ENCODE measurements at places on chromosomes 1 and 21.

GRCh38 chr1:2580691-2581090, 5.9 kb upstream of the PRXL2B start:
- DNase-seq, result no peak

GRCh38 chr21:46248422-46248782, 19.8 kb upstream of the LSS start:
- no peak for DNase-seq

GRCh38 chr1:225870911-225871310, 11.3 kb downstream of the TMEM63A start:
- no peak for DNase-seq

- no peak for DNase-seq
These were observed 54.4 kb upstream of the SYT6 start for GRCh38 chr1:114208106-114208505.

DNA sequence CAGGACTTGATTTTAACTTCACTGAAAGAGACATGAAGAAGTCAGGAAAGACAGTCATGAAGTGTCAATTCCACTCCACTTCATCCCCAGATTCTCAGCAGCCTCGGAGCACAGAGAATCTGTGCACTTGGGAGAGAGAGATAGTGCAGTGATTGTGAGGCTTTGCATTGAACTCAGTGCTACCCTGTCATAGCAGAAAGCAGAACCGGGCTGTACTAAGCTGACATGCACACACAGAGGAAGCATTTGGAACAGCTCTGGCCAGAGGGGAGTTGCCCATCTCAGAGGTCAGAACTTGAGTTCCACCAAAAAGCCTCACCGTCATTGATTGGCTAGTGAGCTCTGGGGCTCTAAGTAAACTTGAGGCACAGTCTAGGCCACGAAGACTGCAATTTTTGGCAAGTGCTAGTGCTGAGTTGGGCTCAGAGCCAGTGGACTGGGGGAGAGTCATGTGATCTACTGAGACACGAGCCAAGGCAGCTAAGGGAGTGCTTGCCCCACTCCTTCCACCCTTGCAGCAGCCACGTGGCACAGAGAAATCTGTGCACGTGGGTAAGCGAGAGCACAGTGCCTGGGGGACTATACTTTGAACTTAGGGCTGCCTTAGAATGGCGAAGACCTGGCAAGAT, 810.2 kb upstream of the ADAMTS5 start:
- DNase-seq, result no peak

GRCh38 chr1:37174341-37174740, 140.0 kb upstream of the GRIK3 start:
- no peak for DNase-seq

DNA sequence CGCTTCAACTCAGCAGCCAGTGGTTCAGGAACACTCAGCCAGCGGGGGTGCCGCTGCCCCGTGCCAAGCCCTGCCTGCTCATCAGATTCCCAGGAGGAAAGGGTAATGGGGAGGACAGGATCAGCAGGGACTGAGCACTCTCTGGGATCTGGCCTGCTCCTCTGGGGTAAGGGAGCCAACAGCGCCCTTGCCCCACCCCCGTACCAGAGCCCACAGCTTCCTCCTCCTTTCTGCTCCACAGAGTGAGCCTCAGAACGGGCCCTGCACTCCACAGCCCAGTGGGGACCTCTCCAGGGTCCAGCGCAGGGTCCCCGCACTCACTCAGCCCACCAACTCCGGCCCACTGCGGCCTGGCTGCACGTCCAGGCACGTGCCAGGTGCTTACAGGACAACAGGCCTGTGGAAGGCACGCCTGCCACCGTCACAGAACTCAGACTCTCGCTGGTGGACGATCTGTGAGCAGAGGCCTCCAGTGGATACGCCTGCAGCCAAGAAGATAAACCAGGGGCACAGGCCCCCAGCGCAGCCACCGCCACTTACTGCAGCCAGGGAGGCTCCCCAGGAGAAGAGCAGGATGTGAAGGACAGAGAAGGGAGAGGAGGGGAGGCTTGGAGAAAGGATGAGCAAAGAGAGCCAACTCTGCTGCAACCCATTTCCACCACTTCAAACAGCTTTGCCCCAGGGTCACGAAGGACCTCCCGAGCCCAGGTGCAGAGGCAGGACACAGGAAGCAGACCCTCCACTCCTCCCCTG, 2.1 kb downstream of the MEGF6 start:
- no peak for DNase-seq

DNA sequence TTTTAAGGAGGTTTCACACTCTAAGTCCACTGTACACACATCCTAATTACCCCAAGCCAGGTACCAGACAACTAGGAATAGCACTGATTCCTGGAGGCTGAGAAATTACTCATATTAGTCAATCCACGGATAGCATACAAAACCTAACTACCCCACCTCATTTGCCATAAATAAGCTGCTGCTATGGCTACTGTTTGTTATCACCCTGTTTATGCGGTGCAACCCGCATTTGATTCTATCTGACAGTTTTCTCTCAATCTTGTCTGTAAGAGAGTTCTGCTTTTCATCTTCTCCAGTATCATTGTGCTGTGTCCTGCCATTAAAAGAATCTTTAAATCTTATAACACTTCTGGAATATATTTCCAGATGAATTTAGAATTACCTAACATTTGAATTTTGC, 1496.5 kb downstream of the PLA2G4A start:
- DNase-seq, result no peak

DNA sequence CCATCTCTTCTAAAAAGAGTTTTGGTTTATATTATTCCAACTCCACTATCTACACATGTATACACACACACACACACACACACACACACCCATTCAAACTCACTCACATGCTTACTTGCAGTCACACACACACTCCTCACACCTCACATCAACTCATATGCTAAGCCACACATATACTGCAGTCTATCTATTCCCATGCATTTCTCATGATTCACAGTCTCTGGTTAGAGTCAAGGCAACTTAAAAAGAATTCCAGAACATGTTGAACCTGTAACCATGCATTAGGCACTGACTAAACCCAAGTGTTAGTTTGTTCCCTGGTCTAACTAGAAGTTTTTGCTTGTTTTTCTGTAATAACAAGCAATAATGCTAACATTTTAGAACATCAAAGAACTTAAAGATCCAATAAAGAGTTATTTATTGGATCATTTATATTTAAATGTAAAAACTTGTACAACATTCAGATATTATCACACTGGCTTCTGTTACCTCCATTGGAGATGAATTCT, 931.1 kb downstream of the PLA2G4A start:
- no peak for DNase-seq

GRCh38 chr1:156310962-156311361, 11.9 kb upstream of the VHLL start:
- DNase-seq, result no peak

DNA sequence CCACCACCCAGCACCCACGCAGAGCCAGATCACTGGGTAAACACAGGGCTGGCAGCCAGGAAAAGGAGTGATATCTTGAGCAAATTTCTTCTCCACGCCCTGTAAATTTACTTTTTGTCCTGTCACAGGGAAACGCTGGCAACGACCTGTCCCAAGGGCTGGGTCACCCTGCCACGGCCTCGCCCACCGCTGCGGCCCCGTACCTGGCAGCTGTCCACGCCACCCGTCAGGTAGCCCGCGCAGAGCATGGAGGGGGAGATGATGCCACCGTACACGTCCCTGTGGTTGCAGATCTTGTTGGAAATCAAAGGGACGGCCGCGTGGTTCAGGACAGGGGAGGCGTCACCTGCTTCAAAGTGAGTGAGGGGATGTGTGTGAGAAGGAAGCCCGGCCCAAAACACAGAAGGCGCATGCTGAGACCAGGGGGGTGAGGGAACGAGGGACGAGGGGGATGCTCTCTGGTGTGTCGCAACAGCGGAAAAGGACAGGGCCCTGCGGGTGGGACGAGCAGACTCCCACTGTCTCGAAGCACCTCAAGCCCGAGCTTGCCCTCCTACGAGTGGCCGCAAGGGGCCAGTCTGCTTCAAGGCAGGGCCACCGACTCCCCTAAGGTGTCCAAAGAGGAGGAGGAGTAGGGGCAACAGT, 10.1 kb upstream of the TFF1 start:
- no peak for DNase-seq

DNA sequence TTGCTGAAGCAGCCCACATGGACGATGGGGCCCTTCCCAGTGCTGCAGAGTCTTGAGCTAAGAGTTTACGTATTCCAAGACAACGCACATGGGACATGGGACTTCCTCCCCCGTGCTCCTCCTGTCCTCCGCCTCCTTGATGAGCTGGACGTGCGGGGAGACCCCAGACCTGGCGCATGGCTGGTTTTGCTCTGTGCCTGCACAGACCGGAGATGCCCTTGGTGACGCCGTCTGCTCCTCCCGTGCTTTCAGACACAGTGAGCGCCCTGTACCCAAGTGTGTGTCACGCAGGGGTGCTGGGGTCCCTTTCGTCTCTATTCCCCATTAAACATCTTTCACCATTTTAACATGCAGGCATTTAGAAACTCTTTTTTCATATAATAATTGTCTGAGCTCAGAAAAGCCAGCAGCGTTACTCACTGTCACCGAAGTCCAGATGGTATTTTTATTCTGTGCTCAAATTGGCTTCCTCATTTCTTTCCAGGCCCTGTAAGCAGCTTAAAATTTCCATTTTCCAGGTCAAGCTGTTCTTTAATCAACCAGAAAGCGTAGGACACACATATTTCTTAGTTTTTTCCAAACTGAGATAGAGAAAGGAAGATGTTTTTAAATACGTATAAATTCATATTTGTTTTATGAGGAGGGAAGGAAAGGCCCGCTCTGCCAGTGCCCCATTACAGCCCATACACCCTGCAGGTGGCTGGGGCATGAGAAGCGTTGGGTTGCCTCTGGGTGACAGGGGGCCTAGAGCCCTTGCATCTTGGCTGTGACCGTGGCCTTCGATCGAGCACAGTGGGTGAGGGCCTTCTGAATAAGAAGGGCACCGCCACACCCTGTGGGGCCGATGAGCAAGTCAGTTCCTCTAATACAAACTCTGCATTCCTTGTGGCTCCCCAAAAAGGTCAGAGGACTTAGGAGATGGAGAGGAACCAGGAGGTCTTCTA, 17.9 kb upstream of the ZBTB21 start:
- no peak for DNase-seq

GRCh38 chr1:6322161-6322560, 61.3 kb upstream of the GPR153 start:
- DNase-seq, result no peak

GRCh38 chr1:36722871-36723270, 240.2 kb upstream of the CSF3R start:
- DNase-seq, result no peak

GRCh38 chr1:59007429-59007819, 223.6 kb upstream of the JUN start:
- no peak for DNase-seq

- DNase-seq, result peak; percentile 9
These were observed 176.7 kb downstream of the TTLL7 start for GRCh38 chr1:83822208-83822607.
